ENCODE measurements at places on chromosomes 3 and 15.

DNA sequence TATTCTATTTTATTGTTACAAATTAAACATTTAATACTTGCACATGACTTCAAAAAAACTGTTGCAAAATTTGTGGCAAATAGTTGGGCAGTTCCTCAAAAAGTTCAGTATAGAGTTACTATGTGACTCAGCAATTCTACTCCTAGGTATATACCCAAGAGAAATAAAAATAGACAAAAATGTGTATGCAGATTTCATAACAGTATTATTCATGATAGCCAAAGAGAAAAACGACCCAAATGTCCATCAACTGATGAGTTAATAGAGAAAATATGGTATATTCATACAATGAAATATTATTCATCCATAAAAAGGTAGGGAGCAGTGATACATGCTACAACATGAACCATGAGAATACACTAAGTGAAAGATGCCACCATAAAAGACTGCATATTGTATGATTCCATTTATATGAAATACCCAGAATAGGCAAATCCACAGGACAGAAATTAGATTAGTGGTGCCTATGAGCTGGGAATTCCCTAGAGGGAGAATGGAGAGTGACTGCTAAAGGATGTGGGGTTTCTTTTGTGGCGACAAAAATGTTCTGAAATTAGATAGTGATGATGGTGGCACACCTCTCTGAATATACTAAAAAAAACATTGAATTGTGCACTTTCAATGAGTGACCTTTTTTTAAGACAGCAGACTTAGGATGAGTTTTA lies 31.6 kb upstream of the CLASP2 start:
- DNase-seq, result no peak

- DNase-seq, result no peak
Measured at GRCh38 chr3:15804553-15805095, 6.8 kb upstream of the ANKRD28 start.

- DNase-seq, result no peak
Measured at GRCh38 chr3:160401291-160402095, 2.0 kb downstream of the SMC4 start.

- DNase-seq, result no peak
Measured at GRCh38 chr3:29263476-29263875, 17.4 kb upstream of the RBMS3 start.

- no peak for DNase-seq
Measured at GRCh38 chr3:46778101-46778500, 60.4 kb upstream of the PRSS50 start.

DNA sequence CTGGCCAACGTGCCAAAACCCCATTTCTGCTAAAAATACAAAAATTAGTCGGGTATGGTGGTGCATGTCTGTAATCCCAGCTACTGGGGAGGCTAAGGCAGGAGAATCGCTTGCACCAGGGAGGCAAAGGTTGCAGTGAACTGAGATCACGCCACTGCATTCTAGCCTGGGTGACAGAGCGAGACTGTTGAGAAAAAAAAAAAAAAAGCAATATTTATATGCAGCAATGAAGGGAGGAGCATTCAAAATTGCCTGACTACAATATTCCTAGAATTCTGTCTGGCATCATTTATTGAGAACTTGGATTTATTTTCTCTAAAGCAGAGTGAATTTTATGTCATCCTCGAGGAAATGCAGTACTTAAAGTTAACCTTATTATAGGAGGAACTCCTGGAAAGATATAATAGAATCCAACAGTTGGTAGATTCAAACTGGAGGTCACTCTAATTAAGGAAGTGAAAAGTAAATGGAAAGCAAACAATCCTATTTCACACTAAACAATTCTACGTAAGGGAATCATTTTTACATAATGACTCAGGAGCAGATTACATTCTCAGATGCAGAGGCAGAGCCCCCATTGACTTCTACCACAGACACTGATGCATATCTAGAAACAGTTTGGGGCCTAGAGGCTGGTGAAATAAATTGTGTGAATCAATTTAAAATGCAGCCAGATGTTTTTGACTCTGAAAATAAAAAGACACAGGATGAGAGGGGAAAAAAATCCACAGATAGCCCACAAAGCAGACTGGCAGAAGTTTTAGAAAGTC lies 82.1 kb upstream of the FHIT start:
- DNase-seq, result no peak

DNA sequence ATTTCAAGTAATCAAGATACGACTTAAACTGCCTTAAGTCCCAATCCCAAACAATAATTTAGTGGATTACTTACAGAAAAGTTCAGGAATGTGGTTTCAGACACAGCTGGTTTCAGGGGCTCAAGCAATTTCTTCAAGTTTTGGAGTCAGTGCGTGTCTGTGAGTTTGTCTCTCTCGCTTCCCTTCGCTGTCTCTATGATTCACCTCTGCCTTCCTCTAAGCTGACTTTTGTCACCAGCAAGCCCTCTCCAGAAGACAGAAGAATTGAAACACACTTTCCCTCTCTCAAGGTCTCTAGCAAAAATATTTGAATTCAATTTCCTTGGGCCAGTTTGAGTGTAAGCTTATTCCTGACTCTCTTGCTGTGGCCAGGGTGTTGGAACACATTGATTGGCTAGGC lies 392.4 kb downstream of the EDEM1 start:
- no peak for DNase-seq

- no peak for DNase-seq
Measured at GRCh38 chr3:3735919-3736318, 63.3 kb upstream of the LRRN1 start.

- DNase-seq, result no peak
Measured at GRCh38 chr15:56242576-56243162, 1.0 kb downstream of the RFX7 start.

- DNase-seq, result no peak
Measured at GRCh38 chr3:89216016-89216739, 108.8 kb downstream of the EPHA3 start.

DNA sequence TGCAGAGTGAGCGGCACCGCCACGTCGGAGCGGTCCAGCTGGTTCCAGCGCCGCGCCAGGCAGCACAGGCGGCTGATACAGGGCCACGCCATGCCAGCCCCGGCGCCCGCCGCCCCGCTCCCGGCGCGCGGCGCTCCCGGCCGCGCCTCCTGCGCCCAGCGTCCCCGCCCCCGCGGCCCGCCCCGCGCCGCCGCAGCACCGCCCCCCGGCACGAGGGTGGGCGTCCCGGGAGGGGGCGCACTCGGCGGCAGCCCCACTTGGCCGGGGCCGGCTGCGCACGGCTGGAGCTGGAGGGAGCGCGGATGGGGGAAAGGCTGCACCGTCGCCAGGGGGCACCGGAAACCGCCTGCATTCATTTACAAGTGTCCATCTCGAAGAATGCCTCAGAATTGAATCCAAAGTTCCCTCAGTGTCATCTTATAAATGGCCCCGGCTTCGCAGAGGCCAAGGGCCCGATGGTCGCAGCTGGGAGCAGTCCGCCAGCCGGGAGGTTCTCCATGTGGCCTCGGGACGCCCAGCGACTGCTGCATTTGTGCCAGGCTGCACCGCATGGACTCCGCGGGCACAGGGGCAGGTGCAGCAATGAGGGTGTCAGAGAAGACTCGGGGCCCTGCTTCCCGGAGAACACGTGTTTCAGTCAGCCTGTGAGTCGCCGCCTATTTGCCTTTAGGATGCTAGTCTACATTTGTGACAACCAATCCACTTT lies at the start of gene MAP6D1:
MAP6D1 (minus strand) TSS at position 122 of the 706 bp plus-strand sequence; CDS start at position 92, 30 bp downstream.
- peak; percentile 67 for DNase-seq

DNA sequence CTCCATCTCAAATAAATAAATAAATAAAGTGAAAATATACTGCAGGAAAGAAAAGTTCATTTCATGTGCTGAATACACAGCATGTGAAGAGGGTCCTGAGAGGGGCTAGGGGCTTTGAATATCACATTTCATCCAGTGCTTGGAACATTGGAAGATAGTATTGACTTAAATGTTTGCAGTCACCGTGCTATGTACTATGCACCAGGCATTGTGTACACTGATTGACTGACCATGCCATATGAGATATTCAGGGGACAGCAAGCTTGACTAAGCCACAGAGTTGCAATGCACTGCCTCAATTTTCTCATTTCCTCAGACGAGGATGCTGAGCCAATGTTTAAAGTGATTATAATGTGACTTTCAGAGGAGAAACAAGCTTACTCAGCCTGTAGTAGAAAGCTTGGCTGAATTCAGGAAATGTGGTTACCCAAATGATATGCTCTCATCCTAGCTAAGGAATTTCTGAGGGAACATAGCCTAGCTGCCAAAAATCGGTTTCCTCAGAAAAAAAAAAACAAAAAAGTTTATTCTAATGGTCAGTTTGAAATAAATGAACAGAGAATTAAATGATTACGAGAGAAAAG lies 557.9 kb downstream of the FGF12 start:
- no peak for DNase-seq

- no peak for DNase-seq
Measured at GRCh38 chr3:87298111-87298718, 21.8 kb upstream of the POU1F1 start.

DNA sequence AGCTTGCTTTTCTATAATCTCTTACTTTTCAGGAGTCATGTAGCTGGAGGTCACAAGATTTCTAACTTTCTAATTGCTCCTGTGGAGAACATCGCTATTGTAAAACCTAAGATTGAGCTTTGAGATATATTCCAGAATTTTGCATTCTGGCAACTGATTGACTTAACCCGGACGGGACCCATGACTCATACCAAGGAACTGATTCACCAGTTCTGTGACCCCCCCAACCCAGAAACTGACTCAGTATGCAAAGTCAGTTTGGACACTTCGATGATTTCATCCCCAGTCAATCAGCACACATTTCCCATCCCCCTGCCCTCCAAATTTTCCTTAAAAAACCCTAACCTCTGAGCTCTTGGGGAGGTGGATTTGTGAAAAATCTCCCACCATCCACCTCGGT lies 396.5 kb upstream of the GBE1 start:
- no peak for DNase-seq

- no peak for DNase-seq
Measured at GRCh38 chr3:89577637-89578530, 470.5 kb downstream of the EPHA3 start.

DNA sequence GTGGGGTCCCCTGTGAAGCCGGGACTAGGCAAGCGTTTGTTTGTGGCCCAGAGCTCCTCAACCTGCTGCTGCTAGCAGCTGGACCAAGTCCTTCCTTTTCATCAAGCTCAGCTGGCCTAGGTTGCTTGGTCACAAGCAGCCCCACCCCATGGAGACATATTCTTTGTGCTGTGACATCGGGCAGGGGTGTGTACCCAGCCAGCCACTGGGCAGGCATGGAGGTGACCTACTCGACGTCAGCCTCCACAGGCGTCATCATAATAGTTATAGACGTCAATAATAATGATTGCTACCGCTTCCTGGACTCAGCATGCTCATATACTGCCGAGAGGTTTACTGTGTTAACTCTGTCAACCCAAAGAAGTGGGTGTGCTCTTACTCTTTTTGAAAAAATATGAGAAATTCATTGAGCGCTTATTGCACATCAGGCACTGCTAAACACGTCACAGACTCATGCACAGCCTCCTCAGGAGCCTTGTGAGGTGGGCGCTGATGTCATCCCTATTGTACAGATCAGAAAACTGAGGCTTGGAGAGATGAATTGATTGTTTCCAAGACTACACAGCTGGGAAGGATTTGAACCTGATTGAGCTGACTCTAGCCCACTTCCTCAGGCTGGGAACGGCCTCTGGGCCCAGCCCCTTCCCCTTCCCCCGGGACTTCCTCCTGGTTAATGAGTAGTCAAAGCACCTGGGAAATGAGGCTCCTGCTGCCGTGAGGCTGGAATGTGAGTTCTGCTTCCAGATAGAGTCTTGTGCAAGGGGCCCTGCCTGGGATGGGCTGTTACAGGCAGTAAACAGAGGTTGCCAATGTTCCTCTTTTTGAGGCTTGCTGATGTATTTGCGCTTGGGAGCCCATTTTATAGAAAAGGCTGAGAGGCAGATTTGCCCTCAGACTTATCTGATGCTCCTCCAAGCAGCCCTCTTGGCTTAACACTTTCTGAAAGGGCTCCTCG lies 16.2 kb downstream of the SLC6A6 start:
- no peak for DNase-seq

DNA sequence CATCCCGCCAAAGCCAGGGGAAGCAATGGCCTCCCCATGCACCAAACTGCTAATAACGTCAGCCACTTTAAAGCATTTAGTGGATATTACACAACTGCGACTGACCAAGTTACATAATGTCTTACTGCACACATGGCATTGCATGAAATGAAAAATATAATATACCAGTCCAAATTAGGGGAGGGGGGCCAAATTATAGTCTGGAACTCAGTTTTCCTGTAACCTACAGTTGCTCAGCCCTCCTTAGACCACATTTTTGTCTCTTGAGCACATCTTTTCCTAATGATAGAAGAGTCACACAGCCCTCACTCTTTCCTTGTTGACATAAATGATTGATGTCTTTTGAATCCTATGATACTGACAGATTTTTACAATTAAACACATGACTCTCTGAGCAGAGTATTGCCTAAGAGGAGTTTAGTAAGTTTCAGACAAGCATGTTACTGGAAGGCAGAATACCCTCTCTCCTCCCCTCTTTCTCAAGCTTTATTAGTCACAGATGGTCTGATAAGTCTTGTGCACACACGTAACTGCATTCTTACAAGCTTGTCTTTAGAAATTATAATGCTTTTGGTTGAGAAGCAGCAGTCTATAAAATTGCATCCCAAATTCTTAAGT lies 1.1 kb upstream of the PLD1 start:
- DNase-seq, result no peak

DNA sequence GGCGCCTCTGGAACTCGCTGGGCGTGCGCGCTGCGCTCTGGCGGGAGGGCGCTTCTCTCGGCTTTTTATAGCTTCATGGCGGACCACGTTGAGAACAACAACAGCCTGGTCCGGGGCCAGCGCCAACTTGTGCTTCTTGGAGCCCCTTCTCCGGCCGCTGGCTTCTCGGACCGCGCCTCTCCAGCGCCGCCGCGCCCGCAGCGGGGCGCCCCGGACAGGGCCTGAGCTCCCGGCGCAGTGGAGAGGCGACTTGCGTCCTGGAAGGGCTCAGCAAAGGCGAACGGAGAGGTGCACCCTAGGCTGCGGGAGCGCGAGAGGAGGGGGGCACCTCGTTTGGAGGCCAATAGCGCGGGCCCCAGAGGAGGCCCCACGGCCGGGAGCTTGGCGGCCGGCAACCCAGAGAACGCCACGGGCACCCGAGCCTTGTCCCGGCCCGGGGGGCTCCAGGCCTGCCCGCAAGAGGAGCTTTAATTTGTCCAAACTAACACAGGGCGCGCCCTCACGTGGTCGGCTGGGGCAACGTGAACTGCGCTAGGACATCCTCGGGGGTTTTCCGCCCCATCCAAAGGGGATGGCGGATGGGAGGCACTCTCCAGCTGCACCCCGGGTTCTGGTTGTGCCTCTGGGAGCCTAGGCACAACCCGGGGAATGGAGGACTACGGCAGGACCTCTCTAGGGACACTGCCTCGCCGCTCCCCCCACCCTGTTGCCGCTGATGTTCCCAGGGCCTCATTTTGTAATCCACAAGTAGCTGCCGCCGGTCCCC lies 37.8 kb downstream of the HMCES start:
- peak; percentile 93 for DNase-seq

- no peak for DNase-seq
Measured at GRCh38 chr3:153681057-153681456, 440.1 kb upstream of the ARHGEF26 start.

DNA sequence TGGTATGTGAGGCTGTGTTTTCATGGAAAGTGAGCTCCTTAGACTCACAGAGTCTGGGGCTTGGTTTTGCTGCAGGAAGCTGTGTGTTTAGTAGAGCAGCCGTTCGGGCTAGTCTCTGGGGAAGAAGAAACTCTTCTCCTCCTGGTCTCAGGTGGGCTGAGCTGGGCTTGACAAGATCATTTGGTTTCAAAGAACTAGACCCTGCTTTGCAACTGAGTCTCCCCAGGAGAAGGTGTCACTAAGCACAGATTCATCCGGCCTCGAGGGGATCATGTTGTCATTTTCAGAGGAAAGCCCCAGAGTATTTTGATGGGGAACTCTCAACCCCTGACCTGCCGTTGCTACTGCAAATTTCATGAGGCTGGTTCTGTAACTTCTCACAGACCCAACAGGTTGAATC lies 188.5 kb downstream of the FAM43A start:
- DNase-seq, result no peak

Measured in activated T-cell treated with anti-CD3 and anti-CD28 coated beads, Interleukin-2, amount 50 U/mL, for 1 hour (primary cell).